ENCODE measurements at places on chromosomes 13 and 19. TPM values are rescaled to one million over a fixed set of nuclear protein-coding genes. Genes with fewer than 3 reads are reported as not detected.

DNA sequence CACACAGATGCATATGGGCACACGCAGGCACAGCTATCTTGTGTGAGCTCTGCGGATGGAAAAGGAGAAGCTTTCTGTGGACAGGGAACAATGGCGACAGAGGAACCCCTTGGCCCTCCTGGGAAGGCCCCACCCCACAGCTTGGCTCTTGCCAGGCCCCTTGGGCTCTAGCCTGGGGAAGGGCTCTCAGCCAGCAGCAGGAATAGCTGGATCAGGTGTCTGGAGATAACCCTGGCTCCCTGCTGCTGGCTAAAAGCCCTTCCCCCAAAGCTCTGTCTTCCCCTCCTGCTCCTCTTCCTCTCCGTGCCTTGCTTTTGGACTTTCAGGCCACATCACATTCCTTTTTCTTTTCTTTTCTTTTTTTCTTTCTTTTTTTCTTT is 24.3 kb downstream of the CEBPA start:
- no peak for DNase-seq

- no peak for DNase-seq
Measured at GRCh38 chr13:93413972-93414717, 187.5 kb downstream of the GPC6 start.

GRCh38 chr19:39550197-39550596 is 10.2 kb upstream of the EID2 start:
- no peak for DNase-seq

- no peak for DNase-seq
Measured at GRCh38 chr13:99332456-99332855, 25.3 kb upstream of the GPR183 start.

- DNase-seq, result no peak
Measured at GRCh38 chr19:14544977-14545715, 15.8 kb downstream of the TECR start.

DNA sequence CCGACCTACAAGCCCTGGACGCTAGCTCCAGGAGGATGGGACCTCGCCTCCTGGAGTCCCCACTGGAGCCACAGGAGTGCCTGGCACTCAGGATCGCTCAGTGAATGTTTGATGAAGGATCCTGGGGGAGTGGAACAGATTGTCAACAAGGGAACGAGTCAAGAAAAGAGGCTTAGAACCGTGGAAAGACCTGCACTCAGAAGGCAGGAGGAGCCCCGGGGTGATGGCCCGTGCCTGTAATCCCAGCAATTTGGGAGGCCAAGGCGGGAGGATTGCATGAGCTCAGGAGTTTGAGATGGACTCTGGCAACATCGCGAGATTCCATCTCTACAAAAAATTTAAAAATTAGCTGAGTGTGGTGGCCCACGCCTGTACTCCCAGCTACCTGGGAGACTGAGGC is 38.9 kb downstream of the ATP12A start:
- no peak for DNase-seq

DNA sequence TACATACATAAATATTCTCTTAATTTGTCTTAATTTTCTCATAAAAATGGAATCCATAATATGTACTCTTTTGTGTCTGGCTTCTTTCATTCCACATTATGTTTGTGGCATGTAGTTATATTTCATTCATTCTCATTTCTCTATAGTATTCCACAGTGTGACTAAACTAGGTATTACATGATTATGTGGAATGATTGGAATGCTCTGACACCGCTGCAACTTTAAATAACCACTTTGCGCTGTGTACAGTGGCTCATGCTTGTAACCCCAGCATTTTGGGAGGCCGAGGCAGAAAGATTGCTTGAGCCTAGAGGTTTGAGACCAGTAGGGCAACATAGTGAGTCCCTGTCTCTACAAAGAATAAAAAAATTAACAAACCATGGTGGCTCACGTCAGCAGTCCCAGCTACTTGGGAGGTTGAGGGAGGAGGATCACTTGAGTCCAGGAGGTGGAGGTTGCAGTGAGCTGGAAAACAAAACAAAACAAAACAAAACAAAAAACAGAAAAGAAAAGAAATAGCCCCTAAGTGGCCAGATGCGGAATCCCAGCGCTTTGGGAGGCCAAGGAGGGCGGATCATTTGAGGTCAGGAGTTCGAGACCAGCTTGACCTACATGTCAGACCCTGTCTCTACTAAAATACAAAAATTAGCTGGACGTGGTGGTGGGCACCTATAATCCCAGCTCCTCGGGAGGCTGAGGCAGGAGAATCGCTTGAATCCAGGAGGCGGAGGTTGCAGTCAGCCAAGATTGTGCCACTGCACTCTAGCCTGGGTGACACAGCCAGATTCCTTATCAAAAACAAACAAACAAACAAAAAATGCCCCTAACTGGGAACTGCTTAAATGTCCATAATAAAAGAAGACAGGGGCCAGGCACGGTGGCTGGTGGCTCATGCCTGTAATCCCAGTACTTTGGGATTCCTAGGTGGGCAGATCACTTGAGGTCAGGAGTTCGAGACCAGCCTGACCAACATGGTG is 8.0 kb upstream of the SAE1 start:
- DNase-seq, result no peak

DNA sequence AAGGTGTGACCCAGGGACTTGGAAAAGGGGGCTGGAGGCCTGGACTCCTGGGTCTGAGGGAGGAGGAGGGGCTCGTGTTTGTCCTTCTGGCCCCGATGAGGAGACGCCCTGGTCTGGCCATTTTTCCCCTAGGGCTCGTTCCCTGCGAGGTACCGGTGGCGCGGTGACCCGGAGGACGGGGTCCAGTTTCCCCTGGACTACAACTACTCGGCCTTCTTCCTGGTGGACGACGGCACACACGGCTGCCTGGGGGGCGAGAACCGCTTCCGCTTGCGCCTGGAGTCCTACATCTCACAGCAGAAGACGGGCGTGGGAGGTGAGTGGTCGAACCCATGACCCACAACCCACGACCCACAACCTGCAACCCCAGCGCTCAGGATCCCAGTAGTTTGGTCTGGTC is 10.8 kb downstream of the TRPM4 start:
- no peak for DNase-seq

DNA sequence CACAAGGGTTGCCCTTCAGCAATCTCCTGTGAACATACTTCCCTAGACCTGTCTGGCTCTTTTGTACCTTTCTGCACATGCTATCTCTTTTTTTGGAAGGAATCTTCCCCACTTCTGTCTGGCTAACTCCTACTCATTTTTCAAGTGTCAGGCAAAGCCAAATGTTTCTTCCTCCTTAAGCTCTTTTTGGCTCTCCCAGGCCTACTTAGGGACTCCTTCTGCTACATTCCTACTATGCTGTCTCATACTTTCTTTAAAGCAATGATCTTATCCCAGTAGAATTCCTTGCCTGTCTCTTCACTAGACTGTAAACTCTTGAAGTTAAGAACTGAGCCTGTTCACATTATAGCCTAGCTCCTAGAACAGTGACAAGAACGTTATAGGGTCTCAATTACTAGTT is 114.9 kb upstream of the WASF3 start:
- no peak for DNase-seq

The ZNF844 gene
- 9.4 TPM for total RNA-seq

The NLRP11 gene
- under 0.01 TPM for total RNA-seq

The SHD gene
- 2.4 TPM for total RNA-seq

The EDDM13 gene
- not detected for total RNA-seq
